Fibroblast of lung (primary cell): ENCODE measurements at places on chromosomes 1 and 21. TPM values are rescaled to one million over a fixed set of nuclear protein-coding genes. Genes with fewer than 3 reads are reported as not detected.

The GRHL3 gene
- 0.03 TPM in 1 of 2 replicates, not detected in the other for polyA plus RNA-seq

The CR1L gene
- not detected in 2 replicates for polyA plus RNA-seq

The CRABP2 gene
- polyA plus RNA-seq: 48.9 and 184 TPM in 2 replicates

The SPRR5 gene
- not detected in 2 replicates for polyA plus RNA-seq

The KLHL17 gene
- polyA plus RNA-seq: 4.7 and 6.1 TPM in 2 replicates

The AXDND1 gene
- polyA plus RNA-seq: 0.05 TPM in 1 of 2 replicates, not detected in the other

The C8A gene
- not detected in 2 replicates for polyA plus RNA-seq

The NLRP3 gene
- 0.07 and 0.08 TPM in 2 replicates for polyA plus RNA-seq

The PADI4 gene
- not detected in 2 replicates for polyA plus RNA-seq

The CELA3A gene
- polyA plus RNA-seq: not detected in 2 replicates

The CNR2 gene
- not detected in 2 replicates for polyA plus RNA-seq

The CREG1 gene
- polyA plus RNA-seq: 29.4 and 75.5 TPM in 2 replicates

The DEPDC1 gene
- 8.0 and 24.4 TPM in 2 replicates for polyA plus RNA-seq

The ADAMTSL4 gene
- 7.3 and 19.8 TPM in 2 replicates for polyA plus RNA-seq

The SPRR2E gene
- polyA plus RNA-seq: not detected in 2 replicates

The SLFNL1 gene
- polyA plus RNA-seq: 0.01 TPM in 1 of 2 replicates, not detected in the other

The ANGPTL3 gene
- not detected in 2 replicates for polyA plus RNA-seq

The PDPN gene
- 1.5 and 6.0 TPM in 2 replicates for polyA plus RNA-seq

The KRTAP21-3 gene
- polyA plus RNA-seq: not detected in 2 replicates

The EPHA10 gene
- polyA plus RNA-seq: not detected in 2 replicates

The FAM3B gene
- polyA plus RNA-seq: not detected in 2 replicates

The VWA1 gene
- polyA plus RNA-seq: 1.7 and 2.5 TPM in 2 replicates

The DENND2D gene
- 2.2 and 2.5 TPM in 2 replicates for polyA plus RNA-seq

The ALPL gene
- polyA plus RNA-seq: 0.21 and 1.3 TPM in 2 replicates

The RUNX3 gene
- polyA plus RNA-seq: 0.48 and 1.8 TPM in 2 replicates

The GPR37L1 gene
- polyA plus RNA-seq: not detected in 2 replicates

The MATN1 gene
- not detected in 2 replicates for polyA plus RNA-seq

The HCN3 gene
- polyA plus RNA-seq: 0.79 and 0.86 TPM in 2 replicates

The KRTAP12-3 gene
- not detected in 2 replicates for polyA plus RNA-seq

The HP1BP3 gene
- polyA plus RNA-seq: 200 and 201 TPM in 2 replicates

The TMPRSS3 gene
- polyA plus RNA-seq: not detected in 2 replicates

The OLFML2B gene
- polyA plus RNA-seq: 7.2 and 7.9 TPM in 2 replicates

The CA6 gene
- polyA plus RNA-seq: not detected in 2 replicates

The HMCN1 gene
- polyA plus RNA-seq: 5.6 and 21.0 TPM in 2 replicates

The WLS gene
- polyA plus RNA-seq: 269 and 290 TPM in 2 replicates

The CCDC24 gene
- polyA plus RNA-seq: 0.63 and 0.94 TPM in 2 replicates

The CSMD2 gene
- 2.2 and 5.7 TPM in 2 replicates for polyA plus RNA-seq

The PTPRU gene
- polyA plus RNA-seq: 0.58 and 1.4 TPM in 2 replicates

The CHI3L2 gene
- polyA plus RNA-seq: 0.66 and 3.8 TPM in 2 replicates

The NUP210L gene
- polyA plus RNA-seq: 0.01 and 0.08 TPM in 2 replicates

The RBM11 gene
- polyA plus RNA-seq: 0.07 and 0.11 TPM in 2 replicates

The PLA2G4A gene
- 2.8 and 5.8 TPM in 2 replicates for polyA plus RNA-seq

The AMY1A gene
- polyA plus RNA-seq: not detected in 2 replicates

The LRRC53 gene
- not detected in 2 replicates for polyA plus RNA-seq

The NECTIN4 gene
- polyA plus RNA-seq: 0.07 and 0.16 TPM in 2 replicates

The BMP8B gene
- polyA plus RNA-seq: 0.01 TPM in 1 of 2 replicates, not detected in the other

The F13B gene
- polyA plus RNA-seq: not detected in 2 replicates

The SPRR1B gene
- polyA plus RNA-seq: not detected in 2 replicates
